ENCODE measurements at places on chromosomes 3 and 15. TPM values are rescaled to one million over a fixed set of nuclear protein-coding genes. Genes with fewer than 3 reads are reported as not detected.

- DNase-seq: no peak
These were observed 82.6 kb downstream of the RPLP1 start for GRCh38 chr15:69535101-69535638.

- DNase-seq: no peak
These were observed 53.9 kb downstream of the NIPA2 start for GRCh38 chr15:22892333-22892732.

GRCh38 chr3:46293991-46294833 is 52.0 kb downstream of the CCR3 start:
- no peak for DNase-seq

DNA sequence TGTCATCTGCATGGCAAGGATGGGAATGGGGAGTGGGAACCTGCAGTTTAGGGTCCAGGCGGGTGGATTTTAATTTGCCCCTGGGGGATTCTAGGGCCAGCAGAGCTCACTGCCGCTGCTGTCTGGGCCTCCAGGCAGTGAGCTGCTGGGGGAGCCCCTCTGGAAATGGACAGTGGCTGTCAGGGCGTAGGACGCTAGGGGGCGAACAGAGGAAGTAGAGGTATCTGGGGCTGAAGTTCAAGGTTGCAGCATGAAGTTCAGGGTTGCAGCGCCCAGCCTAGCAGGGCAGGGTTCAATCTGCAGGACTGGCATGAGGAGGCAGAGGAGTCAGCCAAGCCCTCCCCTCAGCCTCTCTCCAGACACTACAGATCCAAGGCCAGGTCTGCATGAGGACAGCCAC is 49.5 kb downstream of the APBA2 start:
- peak; percentile 85 for DNase-seq

DNA sequence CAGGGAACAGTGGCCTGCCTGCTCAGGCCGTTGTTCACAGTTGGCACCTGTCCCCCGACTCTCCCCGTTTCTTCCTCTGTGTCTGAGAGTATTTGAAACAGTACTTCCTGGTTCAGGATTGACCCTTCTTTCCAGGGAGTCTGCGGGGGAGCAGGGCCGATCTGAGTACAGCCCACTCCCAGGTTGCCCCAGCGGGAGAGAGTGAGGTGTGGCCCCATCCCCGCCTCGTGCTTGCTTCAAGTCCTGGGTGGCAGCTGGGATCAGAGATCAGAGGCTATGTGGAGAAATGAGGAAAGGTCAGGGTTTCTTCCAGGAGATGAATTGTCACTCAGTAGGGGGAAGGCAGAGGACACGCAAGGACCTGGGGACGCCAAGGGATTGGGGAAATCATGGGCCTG is 6.5 kb upstream of the DLL4 start:
- DNase-seq: no peak

GRCh38 chr3:50001511-50001910 is 61.6 kb downstream of the RBM6 start:
- DNase-seq: no peak

- DNase-seq: no peak
These were observed 19.9 kb downstream of the TTC21A start for GRCh38 chr3:39127269-39127907.

DNA sequence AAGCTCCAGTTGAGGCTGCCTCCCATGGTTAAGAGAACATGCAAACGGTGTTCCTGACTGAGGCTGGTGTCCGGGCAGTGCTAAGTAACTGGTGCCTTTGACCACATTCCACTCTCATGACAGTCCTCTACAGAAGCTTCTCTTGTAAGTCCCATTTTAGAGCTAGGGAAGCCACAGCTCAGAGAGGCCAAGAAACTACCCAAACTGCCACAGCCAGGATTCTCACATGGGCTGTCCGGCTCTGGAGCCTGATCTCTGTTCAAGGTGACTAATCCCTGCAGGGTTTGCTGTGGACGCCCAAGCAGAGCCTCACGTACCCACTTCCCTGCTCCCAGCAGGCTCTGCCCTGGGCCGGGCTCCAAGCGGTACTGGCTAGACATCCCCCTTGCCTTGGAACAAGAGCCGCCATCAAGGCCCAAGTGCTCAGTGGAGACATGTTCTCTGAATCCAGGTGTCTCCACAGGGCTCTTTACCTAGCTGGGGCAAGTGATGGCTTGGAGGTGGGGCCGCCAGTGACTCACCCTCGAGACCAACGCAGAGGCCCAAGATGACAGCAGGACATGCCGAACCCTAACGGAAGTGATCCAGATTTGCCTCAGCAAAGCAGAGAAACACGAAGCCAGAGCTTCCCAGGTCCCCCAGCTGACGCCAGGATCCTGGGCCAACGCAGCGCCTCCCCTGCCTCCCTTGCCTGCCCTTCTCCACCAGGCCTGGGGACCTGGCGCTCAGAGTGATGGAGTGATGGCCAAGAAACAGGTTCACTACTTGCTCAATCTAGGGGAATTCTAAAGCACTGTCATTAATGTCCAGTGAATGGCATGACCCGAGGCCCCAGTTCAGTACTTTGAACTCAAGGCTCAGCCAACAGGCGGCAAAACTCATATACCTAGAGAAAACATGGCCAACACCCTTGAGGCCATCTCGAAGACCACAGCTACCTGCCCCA is 24.4 kb downstream of the KLHL25 start:
- DNase-seq: no peak

DNA sequence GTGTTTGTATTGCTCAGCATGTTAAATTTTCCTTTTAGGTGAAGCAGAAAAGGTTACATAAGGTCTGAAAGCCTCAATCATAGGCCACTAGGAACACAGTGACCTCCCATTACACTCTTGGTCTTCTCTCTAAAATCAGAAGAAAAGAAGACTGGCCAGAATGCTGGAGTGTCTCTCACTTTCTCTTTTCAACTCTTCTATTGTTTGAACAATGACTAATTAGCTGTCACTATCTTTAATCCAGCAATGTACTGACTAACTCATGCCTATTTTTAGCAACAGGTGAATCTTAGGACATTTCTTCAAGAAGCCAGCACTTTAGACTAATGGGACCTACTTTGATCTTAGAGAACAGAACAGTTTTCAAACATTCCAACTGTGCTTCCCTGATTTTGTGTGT is 142.8 kb downstream of the TGFBR2 start:
- no peak for DNase-seq

DNA sequence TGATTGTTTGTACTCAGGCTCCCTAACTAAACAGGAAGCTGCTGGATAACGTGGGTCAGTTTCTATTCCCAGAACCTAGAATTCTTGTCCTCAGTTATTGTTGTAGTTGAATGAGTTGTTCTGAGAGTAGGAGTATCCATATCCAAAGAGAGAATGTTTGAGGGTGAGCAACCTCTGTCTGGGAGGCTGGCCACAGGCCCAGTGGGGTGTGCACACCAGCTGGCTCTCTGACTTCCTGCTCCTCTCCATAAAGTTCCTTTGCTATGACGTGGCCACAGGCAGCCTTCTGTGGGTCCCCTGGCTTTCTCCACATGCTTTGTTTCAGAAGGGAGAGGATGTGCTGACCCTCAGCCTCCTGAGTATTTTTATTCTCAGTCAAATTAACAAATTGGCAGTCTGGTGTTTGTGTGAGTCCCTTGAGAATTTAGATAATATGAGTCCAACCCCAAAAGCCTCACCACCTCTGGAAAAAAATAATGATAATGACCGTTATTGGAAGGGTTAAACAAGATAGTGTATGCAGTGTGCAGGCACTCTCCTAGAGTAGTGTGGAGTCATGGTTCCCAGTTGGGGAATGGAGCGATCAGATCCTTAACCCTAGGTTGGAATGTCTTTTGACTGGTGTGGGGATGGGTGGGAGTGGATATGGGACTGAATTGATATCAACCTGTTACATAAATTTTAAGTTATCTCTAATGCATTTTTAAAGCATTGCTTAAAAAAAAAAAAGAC is 47.6 kb upstream of the MED12L start:
- DNase-seq: no peak

DNA sequence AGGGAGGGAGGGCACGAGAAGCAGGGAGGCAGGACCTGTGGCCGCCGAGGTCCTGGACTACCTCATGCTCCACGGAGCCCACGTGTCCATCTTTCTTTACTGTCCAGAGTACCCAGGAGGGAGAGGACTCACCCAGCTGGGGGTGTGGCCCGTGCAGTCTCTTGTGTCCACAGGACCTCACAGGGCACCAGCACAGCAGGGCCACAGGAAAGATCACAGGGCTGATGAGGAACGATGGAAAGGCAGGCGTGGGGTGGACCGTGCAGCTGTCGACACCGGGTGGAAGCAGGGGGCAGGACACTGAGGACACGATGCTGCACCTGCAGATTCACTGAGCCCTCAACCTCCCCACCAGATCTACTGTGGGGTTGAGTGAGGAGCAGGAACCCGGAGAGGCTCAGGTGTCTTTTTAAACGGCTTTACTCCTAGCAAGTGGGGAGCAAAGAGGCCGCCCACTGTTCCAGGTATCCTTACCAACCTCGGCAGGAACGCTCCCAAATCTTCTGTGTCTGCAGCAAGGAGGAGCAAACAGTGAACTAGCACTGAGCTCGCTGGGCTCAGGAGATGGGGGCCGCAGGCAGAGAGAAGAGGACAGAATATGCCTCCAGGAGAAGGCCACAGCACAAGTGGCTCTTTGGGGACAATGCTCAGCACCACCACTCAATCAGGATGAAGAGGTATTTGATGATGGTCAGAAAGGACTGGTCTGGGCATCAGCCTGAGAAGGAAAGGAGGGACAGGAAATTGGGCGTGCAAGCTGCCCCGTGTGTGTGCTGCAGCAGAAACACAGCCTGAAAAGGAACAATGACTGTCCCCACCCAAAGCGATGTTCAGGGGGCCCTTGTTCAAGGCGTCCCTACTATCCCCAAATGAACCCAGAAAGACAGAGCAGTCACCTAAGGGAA is 198.8 kb downstream of the XXYLT1 start:
- DNase-seq: no peak

- no peak for DNase-seq
These were observed 5.2 kb upstream of the NANOGP8 start for GRCh38 chr15:35090104-35090807.

- DNase-seq: peak; percentile 83
These were observed 131.8 kb upstream of the C2CD4B start for GRCh38 chr15:62296756-62297507.

The MYLK gene
- total RNA-seq: 16.2 TPM

The ADAMTS7 gene
- total RNA-seq: 52.7 TPM

The MSL2 gene
- total RNA-seq: 39.1 TPM

The RYK gene
- total RNA-seq: 84.2 TPM

The NME9 gene
- 0.14 TPM for total RNA-seq

The TRPM1 gene
- not detected for total RNA-seq

The EBLN2 gene
- total RNA-seq: 9.9 TPM

The LMCD1 gene
- total RNA-seq: 23.5 TPM

The RRP9 gene
- 61.8 TPM for total RNA-seq
